ENCODE measurements at places on chromosomes 7 and 10.

DNA sequence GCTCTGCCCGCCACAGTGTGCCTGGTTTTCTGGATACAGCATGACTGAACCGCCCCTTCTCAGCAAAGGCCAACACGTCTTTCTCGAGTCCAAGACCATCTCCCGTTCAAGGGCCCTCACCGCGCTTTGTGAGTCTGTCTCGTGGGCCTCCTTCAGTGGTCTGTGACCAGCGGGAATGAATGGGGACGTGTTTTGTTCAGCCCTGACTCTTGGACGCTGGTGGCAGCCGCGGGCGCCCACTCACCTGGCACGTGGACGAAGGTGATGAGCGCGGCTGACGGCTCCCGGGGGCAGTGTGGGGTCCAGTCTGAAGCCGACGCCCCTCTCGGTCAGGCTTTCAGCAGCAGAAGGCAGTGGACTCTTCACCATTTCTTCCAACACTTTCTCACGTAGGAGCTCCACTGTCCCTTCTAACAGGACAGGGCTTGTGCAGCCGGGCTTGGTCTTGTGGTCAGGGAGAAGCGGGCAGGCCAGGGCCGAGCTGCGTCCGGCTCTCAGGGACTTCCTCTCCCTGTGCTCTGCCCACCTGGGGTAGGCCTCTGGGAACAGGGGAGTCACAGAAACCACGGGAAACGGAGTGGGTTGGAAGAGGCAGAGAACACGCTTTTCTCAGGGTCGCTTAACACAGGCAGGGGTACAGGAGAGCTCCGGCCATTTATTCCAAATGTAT lies 30.4 kb downstream of the AMZ1 start:
- DNase-seq, result no peak

DNA sequence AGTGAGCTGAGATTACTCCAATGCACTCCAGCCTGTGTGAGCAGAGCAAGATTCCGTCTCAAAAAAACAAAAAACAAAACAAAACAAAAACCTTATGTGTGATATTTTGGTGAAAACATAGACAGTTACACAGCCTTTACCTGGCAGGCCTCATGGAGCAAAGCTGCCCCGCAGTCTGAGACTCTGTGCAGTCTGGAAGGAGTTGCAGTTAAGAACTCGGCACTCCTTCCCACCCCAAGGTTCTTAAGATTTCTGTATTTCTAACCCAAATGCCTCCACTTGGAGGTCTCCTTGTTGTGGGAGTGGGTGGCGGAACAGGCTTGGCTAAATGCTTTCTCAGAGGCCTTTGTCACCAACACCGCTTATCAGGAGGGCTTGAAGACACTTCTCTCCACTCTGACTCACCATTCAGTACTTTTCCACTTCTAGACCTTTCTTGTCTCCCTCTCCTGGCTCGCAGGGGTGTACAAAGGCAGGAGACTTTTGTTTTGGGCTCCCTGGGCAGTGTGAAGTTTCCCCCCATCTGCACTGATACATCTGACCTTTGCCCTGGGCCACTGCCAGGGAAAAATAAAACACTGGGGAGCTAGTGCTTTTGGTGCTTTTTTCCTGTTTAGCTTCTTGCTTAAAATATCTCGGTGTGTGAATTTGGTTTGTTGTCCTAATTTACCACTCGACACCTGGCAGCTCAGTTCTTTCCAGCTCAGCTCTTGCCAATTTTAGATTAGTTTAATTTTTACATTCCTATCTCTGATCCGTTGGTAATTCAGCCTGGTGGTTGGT lies 51.3 kb upstream of the MAGI2 start:
- DNase-seq, result no peak

DNA sequence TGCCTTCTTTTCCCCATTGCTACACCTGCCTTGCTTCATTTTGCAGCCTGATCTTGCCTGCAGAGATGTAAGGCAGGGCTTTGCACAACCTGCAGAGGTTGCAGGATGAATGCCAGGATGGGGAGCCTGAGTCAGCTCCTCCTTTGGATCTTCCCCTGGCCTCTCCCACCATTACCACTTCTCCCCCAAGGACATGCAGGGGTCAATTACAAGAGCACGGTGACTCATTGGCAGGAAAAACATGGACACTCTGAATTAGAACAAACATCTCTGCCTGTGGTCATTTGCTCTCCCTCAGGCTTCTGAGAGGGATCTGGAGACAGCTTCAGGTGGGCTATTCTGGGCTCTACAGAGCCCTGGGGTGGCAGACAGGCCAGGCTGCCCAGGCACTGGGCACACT lies 89.2 kb downstream of the HERPUD2 start:
- DNase-seq, result no peak

- DNase-seq, result no peak
Measured at GRCh38 chr10:21514129-21514817, 11.2 kb downstream of the SKIDA1 start.

DNA sequence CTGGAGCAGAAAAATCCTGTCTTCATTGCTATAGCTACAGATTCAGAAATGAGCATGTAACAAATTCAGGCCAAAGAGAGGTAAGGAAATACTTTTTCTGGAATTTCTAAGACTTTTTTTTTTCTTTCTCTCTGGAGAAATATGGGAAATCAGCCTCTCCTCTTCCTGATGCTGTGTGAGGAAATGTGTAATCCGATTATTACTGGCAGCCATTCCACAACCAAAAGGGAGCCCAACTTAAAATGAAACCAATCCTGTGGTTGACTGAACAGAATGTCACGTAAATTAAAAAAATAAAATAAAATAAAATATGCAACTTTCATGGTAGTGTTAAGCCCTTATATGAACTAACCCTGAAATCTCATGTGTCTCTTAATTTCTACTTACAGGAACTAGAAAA lies 10.7 kb upstream of the POT1 start:
- DNase-seq, result no peak

DNA sequence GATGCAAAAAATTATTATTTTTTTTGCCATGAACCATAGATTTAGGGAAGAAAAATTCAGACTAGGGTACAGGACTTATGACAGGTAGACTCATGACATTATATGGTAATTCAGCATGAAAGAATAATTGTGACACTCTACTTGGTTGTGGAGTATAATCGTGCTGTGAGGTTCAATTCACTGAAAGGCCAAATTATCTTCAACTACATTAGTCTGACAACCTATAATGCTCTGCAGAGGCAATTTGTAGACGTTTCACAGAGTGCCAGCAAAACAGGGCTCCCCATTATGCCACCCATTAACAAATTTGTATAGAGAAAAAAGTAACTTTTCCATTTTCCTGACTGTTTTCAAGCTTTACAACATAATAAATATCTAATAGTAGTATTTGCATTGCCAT lies 292.6 kb downstream of the LRMDA start:
- no peak for DNase-seq

Data from stimulated activated CD4-positive, alpha-beta T cell treated with anti-CD3 and anti-CD28 coated beads, Interleukin-15, amount 100 ng/mL, for 48 hours (primary cell).